Activated naive CD4-positive, alpha-beta T cell treated with anti-CD3 and anti-CD28 coated beads for 36 hours (primary cell): ENCODE measurements at places on chromosomes 5 and 9. TPM values are rescaled to one million over a fixed set of nuclear protein-coding genes. Genes with fewer than 3 reads are reported as not detected.

DNA sequence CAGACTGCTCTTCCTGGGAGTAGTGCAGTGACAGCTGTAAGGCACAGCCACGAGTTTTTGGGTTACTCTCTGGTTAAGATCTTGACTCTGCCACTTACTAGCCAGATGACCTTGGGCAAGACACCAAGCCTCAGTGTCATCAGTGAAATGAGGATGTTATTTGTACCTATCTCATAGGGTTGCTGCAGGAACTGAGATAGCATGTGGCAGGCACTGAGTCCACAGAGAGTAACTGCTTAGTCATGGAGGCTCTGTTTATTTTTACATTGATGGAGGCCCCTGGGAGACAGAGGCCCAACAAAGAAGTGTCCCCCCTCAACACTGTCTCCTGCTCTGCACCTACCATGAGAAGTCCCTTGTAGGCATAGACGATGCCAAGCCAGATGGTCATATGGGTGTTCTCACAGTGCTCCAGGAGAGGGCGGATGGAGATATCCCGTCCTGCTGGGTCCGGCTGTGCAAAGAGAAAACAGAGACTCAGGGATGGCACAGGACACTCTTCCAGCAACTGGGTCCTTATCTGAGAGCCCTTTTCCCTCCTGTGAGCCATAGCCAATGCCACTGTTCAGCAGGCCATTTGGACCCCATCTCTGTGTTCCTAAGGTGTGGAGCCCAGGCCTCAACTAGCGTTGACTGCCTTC, 55.4 kb upstream of the TBC1D2 start:
- no peaks in the 10 kb centered on the region for H3K36me3 ChIP-seq
- H3K27me3 ChIP-seq: no peaks in the 10 kb centered on the region
- DNase-seq: no peak
- no peak overlapping the region for H3K27ac ChIP-seq
- no peaks in the 10 kb centered on the region for H3K4me1 ChIP-seq

COL27A1 gene
- total RNA-seq: 7.0 TPM

DNA sequence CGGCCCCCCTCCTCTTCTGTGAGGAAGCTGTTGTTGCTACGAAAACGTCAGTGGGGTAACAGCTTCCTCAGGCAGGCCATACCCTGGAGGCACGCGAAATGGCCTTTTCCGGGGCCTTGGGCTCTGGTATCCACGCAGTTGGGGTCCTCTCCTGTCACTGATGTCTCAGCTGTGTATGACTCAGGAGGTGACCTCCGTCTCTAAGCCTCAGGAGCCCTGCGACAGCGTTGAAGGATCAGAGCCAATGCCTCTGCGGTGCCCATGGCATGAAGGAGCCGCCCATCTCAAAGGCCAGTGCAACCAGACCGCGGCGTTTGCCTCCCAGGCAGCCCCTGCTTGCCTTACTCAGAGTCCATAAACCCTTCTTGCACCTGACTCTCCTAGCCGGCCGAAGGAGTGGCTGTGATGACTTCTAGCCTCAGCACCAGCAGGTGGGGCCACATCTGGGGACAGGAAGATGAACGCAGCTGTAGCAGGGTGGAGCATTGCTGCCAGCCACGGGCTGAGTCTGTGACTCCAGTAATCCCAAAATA, 1.0 kb upstream of the MXD3 start:
- H3K4me3 ChIP-seq: peak overlapping the region; percentile 97
- peaks cover 6% of the 10 kb centered on the region for H3K36me3 ChIP-seq
- peak overlapping the region; percentile 82 for H3K27ac ChIP-seq
- peak; percentile 85 for DNase-seq

GRCh38 chr5:126927429-126927828, 102.9 kb downstream of the MARCHF3 start:
- H3K27ac ChIP-seq: no peak overlapping the region
- no peak overlapping the region for H3K4me3 ChIP-seq
- no peaks in the 10 kb centered on the region for H3K36me3 ChIP-seq
- no peaks in the 10 kb centered on the region for H3K4me1 ChIP-seq
- no peaks in the 10 kb centered on the region for H3K27me3 ChIP-seq
- no peak for DNase-seq

DNA sequence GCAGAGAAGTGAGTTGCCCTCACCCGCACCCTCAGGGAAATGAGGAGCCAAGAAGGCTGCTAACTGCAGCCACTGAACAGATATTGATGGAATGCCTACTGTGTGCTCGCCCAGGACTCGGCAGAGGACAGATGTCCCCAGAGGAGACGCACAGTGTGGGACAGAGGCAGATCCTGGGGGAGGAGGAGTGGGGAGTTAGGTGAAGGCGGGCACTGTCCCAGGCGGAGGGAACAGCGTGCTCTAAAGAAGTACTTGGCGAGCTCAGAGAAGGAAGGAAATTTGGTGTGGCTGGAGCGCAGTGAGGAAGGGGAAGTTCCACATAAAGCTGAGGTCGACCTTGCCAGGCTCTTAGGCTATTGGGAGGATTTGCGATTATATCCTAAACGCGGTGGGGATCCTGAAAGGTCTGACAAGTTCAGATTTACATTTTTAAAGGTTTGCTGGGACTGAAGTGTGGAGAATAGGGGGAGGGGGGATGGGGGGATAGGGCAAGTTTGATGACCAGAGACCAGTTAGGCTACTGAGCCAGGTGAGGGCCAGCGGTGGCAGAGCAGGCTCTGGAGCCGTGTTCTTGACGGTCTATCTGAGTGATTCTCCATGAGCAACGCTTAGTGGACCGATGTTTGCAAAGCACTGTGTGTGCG, 23.6 kb upstream of the CERCAM start:
- no peak for DNase-seq
- H3K4me3 ChIP-seq: no peak overlapping the region
- no peaks in the 10 kb centered on the region for H3K4me1 ChIP-seq
- peaks cover 10% of the 10 kb centered on the region for H3K27me3 ChIP-seq
- H3K27ac ChIP-seq: no peak overlapping the region
- H3K36me3 ChIP-seq: peaks cover 2% of the 10 kb centered on the region

ITK gene
- total RNA-seq: 340 TPM
